Esophagus (tissue), 2 donors: ENCODE measurements at places on chromosomes 16 and 17. TPM values are rescaled to one million over a fixed set of nuclear protein-coding genes. Genes with fewer than 3 reads are reported as not detected.

The CES3 gene
- polyA plus RNA-seq = 1.8 TPM

The MYH2 gene
- polyA plus RNA-seq = not detected

The QPRT gene
- polyA plus RNA-seq = 0.28 TPM

The EVI2A gene
- polyA plus RNA-seq = 2.6 TPM

The CDK3 gene
- 6.5 TPM for polyA plus RNA-seq

The QRICH2 gene
- polyA plus RNA-seq = 2.1 TPM

The CEP112 gene
- 3.1 TPM for polyA plus RNA-seq

The KRT24 gene
- 229 TPM for polyA plus RNA-seq

The ETV4 gene
- 7.4 TPM for polyA plus RNA-seq

The CTRB2 gene
- polyA plus RNA-seq = 1.7 TPM
